CD4-positive, alpha-beta T cell treated with Interferon gamma for 1 hour (primary cell): ENCODE measurements at places on chromosomes 16 and 17.

GRCh38 chr16:20902426-20902825, 1.9 kb downstream of the LYRM1 start:
- DNase-seq: no peak

DNA sequence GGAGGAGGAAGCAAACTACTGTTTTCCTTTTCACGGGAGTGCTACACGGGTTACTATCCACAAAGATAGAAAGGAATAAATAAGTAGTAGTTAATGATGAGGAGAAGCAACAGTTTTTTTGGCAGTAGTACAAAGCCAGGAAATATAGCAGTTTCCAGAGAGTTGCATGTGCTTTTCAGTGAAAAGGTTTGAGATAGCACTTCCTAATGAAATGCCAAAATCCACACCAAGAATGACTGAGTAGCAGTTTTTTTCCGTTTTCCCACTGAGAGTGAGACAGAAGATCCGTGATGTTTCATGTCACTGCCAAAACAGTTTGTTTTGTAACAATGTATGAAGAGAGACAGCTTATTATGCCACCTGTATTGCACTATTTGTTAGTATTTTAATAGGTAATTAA, 129.1 kb downstream of the STX8 start:
- DNase-seq: no peak

GRCh38 chr16:927406-927805, 43.4 kb downstream of the LMF1 start:
- no peak for DNase-seq

DNA sequence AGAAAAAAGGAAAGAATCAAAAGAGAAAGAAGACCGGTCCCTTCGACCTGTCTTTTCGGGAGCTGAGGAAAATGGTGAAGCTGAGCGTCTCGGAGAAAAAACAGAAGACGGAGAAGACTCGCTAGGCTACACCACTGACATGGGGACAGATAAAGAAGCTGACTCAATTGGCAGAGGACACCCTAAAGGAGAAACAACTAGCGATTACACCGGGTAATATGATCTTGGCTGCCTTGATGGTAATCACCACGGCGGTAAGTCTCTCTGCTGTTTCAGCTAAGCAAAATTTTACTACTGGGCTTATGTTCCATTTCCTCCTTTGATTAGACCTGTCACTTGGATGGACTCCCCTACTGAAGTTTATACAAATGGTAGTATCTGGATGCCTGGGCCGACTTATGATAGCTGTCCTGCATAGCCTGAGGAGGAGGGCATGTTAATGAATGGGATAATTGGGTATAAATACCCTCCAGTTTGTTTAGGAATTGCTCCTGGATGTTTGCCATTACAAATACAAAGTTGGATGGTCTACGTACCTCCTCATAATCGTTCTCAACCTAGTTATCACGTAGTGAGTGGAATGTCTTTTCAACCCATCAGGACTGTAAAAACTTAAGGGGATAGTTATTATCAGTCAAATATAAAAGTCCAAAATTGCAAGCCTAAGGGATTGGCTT, 24.1 kb downstream of the ALOX15B start:
- DNase-seq: no peak

- DNase-seq: no peak
Measured at GRCh38 chr17:7748076-7748775, 30.7 kb downstream of the DNAH2 start.

GRCh38 chr16:89200124-89200849, at the start of gene SLC22A31:
TSS of gene SLC22A31 (minus strand) at chr16:89200537. CDS start at chr16:89200501, 36 bp downstream.
- DNase-seq: no peak

GRCh38 chr17:31695456-31696090, 163.5 kb downstream of the COPRS start:
- no peak for DNase-seq

DNA sequence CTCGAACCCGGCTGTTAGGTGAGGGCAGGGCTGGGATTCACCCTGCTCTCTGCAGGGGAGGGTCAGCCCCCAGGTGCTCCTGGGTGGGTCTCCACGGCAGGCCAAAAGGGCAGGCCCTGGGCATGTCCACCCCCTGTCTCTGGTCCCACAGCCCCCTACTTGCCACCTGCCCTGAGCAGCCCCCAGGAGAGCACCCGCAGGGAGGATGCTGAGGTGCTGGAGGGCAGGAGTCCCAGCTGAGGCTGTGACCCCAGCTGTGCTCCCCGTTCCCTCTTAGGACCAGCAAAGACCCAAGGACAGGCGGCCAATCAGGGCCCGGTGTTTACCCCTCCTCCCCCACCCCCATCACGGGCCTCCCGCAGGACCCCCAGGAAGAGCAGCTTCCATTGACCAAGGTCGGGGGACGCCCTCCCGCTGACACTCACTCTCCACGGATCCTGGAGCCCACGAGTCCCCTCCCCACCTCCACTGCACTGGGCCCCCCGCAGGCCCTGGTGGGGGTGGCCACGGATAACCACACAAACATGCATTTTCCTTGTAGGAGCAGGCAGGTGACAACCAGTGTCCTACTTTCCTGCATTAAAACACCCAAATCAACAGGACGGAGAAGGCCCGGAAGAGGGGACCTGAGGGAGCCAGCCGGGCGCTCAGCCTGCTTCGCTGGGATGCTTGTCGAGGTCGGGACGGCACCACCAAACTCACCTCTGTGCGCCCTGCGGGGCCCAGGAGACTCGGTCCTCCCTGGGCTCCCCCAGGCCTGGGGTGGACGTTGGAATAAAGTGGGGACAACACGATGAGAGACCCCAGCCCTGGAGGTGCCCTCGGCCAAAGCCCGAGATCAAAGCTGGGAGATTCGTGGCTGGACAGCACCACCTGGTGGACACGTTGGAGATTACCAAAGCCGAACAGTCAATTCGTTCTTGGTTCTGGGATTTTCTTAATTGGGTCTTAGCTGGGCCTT, 22.5 kb upstream of the ENPP7 start:
- peak; percentile 32 for DNase-seq

DNA sequence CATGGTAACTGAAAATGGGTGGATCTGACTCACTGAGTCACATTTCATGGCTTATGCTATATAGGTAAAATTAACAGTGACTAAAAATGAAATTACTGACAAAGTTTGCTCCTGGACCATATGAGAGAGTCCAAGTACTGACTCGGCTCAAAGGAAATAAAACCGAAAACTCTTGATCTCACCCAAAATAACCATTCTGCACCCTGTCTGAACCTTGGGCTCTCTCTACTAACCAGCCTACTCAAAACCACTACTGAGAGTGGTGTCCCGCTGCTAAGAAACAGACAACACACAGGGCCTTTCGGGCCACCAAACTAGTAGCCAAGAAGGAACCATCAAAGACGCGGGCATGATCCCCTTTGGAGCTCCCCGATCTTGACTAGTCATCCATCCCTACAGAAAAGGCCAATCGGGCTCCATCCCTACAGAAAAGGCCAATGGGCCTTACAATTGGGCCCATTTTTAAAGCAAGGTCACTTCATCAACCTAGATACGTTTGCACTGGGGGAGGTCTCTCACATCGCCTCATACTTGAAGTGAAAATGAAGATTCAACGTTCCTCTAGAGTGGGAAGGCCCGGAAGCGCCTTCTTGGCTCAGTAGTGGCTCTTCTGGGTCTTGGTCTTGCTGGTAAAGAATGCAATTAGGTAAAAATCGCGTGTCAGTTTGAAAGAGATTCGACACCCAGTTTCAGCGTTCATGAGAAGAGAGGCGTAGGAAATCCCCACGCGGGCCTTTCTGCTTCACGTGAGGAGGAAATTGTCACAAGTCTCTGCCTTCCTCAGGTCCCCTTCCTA, 720 bp upstream of the ZPBP2 start:
- peak; percentile 63 for DNase-seq

- peak; percentile 13 for DNase-seq
Measured at GRCh38 chr16:57284209-57284951, at the start of gene PLLP. TSS of gene PLLP (minus strand) at chr16:57284672. CDS start at chr16:57284540, 132 bp downstream.

DNA sequence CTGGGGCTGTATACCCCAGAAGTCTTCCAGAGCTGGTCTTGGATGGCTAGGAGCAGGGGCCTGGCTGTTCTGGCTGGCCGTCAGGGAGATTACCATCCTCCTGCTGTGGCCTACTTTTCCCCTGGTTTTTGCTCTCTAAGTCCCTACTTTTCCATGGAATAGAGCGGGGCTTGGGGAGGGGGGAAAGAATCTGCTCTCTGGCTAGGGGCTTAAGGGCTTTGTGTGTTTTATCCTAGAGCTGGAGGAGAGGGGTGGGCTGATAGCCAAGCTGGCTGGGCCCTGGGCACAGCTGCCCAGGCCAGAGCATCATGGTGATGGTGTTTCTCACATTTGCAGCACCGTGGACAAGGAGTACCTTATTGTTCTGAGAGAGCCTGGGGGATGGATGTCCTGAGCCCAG, 3.6 kb downstream of the NRN1L start:
- DNase-seq: no peak

DNA sequence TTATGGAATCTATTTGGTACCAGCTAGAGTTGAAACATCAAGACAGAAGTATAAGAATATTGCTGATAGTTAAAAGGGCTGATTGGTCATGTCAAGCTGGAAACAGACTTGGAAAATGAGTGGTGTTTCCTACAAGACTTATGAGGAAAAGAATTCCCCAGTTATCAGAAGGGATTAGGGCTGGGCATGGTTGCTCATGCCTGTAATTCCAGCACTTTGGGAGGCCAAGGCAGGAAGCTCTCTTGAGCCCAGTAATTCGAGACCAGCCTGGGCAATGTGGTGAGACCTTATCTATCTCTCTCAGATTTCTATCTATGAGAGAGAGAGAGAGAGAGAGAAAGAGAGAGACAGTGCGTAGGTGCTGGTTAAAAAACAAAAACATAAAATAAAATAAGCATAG, 139.5 kb upstream of the PMFBP1 start:
- DNase-seq: no peak

GRCh38 chr16:4455081-4455480, 19.3 kb downstream of the NMRAL1 start:
- DNase-seq: no peak

- no peak for DNase-seq
Measured at GRCh38 chr17:47872019-47872650, 21.2 kb upstream of the SP6 start.

DNA sequence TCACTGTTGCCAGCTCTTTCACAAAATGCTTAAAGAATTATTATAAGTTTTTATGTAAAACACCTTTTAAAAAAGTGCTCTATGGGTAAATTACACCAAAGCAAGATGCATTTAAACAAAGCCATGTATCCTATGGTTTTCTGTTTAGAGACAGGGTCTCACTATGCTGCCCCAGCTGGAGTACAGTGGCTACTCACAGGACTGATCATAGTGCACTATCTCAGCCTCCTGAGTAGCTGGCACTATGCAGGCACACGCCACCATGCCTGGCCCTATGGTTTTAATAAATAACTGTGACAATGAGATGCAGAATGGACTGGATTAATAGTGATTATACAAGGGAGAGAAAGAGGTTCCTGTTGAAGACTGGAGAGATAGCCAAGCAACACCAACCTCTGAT, 40.2 kb downstream of the SPOP start:
- DNase-seq: no peak

DNA sequence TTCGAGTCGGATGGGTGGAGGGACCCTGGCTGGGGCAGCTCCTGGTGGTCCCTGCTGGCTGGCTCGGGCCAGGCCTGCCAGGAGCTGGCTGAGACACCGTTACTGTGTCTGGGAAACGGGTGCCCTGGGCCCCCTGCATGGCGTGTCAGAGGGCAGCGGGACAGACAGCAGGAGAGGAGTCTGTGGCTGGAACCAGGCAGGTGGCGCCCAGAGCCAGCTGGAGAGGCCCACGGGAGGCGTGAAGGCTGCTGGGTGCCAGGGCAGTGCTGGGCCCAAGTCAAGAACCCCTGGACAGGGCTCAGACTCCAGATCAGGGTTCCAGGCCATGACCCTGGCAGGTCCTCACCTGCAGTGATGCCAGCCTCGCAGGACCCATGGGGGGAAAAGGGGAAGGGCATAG, 16.6 kb downstream of the SOX8 start:
- DNase-seq: no peak

GRCh38 chr17:44416558-44417289, 27.3 kb upstream of the ITGA2B start:
- DNase-seq: no peak

GRCh38 chr17:40935624-40936023, 1.8 kb downstream of the KRT23 start:
- DNase-seq: no peak

DNA sequence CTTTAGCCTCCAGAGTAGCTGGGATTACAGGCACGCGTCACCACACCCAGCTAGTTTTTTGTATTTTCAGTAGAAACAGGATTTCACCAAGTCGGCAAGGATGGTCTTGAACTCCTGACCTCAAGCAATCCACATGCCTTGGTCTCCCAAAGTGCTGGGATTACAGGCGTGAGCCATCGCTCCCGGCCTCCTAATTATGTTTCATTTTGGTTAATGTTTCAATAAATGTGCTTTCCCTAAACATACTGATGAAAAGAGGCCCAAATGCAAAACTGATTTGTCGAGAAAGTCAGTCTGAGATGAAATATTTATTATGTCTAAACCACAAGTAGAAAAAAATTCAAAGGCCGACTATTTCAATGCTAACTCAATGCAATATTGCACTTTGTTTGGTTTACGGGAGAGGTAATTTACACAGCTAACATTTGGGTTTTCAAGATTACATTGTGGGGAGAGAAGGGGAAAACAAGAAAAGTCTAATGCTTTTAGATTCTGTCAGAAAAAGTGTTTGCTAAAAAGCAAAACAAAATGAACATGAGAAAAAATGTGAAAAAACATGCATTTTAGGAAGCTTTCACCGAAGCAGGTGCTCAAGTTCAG, 9.8 kb downstream of the STAT3 start:
- no peak for DNase-seq

GRCh38 chr16:15552507-15552906, 90.4 kb downstream of the MARF1 start:
- DNase-seq: no peak

DNA sequence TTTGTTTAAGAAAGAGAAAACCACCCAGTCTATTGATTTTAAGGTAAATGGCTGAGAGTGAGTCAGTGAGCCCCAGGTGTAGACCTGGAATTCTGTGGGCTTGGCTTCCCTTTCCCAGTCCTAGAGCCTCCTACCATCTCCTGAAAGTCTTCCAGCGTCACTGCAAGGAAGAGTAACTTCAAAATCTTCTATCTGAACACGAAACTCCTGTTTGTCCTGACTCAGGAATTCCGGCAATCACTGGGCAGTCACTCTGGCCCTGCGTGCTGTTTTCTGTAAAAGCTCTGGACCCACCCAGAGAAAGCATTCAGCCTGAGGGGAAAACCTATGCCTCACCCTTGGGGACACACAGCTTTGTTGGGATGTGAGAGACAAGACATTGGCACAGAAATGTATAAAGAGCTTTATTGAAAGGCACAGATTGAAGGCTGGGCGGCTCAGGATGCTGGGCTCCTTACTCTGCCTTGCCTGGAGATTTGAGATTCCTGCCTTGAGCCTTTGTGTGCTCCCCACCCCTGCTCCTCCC, 15.9 kb downstream of the MINK1 start:
- no peak for DNase-seq

DNA sequence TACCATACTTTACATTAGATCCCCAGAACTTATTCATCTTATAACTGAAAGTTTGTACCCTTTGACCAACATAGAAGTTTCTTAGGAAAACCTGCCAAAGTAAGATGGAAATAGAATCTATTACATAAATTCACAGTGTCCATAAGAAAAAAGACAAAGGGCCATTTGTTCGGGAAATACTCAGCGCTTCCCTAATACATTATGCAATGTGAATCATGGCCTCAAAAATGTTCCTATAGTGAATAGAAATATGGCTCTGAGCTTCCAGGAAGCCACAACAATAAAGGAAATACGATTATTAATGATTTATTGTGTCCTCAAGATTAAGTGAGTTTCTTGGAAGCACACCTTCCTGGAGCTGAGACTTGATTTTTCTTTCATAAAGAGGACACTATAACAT, 51.5 kb downstream of the GPRC5B start:
- no peak for DNase-seq

GRCh38 chr17:75816693-75817092, 27.5 kb downstream of the UNC13D start:
- no peak for DNase-seq

- no peak for DNase-seq
Measured at GRCh38 chr16:2976201-2976600, 4.0 kb downstream of the PKMYT1 start.
